Foreskin keratinocyte (primary cell): ENCODE measurements at places on chromosomes 11 and 22.

GRCh38 chr11:111189466-111189865, 56.1 kb upstream of the POU2AF2 start:
- no peak for DNase-seq

GRCh38 chr22:47474464-47474863, 712.0 kb downstream of the TBC1D22A start:
- DNase-seq, result no peak

DNA sequence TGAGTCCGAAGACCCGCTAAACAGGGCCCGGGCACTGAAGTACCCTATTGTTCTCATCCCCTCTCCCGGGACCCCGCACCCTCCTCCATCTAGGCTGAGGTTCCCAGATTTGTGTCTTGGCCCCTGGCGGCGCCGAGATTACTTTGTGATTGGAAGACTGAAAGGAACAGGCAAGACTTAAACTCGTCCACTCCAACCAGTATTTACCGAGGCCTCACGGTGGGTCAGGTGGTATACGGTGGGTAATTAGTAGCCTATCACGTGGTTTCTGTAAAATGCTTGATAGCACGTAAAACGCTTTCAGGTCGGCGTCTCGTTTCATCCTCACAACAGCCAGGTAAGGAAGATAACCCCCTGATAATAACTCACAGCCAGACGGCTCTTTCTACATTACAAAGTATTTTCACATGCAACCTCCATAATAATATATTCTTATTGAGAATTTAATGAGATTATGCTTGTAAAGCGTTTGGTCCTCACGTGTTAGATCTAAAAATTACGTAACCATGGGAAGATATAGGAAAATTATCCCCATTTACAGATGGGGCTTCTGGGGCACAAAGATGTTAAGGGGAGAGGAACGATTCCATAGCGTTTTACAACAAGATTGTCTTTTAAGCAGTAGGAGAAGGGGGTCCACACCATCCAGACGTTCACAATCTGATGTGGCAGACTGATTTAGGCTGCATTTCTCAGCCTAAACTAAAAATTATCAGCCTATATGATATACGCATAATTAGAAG, 642 bp upstream of the PIK3C2A start:
- peak; percentile 69 for DNase-seq

DNA sequence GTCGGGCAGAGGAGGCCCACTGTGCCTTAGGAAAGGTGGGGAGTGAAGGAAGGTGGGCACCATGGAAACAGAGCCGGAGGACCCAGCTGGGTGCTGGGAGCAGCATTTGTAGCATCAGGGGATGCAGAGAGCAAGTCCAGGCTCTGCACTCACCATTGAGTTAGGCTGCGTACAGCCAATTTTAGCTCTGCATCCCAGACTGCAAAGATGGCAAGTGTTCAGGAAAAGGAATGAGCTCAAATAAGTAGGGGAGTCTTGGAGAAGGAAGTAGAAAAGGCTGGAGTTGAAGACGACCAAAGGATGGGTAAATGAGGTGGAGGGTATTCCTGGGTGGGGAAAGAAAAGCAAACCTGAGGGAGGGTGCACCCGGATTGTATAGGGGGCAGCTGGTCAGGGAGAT, 31.6 kb upstream of the ETS1 start:
- DNase-seq, result no peak

- DNase-seq, result peak; percentile 3
These were observed 10.7 kb downstream of the VSIG10L2 start for GRCh38 chr11:125956391-125957134.

DNA sequence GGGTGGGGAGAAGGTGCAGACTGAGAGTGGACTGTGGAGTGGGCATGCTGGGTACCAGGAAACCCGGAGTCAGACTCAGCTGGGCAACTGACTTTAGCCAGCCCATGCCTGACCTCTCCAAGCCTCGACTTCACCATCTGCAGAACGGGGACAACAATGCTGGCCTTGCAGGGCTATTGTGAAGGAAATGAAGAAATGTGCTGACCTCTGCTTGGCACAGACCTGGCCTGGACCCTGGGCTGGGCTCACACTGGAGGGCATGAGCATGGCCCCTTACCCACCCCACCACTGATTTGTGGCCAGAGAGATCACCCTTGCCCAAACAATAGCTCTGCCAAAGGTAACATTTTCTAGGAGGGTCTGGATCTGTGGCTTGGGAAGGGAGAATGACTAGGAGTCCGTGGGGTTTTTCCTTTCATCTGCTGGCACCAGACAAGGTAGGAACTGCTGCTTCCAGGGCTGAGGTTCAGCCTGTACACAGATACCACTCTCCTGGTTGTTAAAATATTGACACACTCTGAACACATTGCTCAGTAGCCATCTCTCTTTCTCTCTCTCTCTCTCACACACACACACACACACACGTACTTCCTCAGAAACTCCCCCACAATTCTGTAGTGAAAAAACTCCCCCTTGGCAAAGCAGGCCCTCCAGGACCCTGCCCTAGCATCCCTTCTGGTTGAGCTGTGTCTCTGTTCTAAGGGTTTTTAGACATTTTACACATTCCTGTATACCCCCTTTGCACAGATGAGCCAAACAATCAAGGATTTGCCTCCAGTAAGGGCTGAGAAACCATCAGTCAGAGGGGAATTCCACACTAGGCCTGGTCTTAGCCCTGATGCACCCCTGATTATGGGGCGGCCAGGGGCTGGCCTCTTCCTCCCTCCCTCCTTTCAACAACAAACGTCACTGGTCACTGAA, 1.0 kb downstream of the MOGAT2 start:
- no peak for DNase-seq

DNA sequence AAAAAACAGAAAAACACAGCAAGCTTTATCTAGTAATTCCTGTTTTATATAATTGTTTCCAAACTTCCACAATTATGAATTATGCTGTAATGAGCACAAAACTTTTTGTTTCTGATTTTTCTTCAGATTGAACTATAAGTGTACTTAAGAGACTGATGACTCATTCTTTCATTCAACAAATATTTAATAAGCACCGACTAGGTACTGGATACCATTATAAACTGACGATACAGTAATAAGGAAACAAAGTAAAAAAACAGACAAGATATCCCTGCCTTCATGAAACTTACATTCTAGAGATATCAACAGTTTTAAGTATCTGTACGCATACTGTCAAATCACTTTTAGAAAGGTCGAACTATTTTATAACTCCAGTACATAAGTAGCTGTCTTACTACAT, 78.6 kb downstream of the ME3 start:
- peak; percentile 28 for DNase-seq

GRCh38 chr11:70068950-70069349, 9.2 kb upstream of the ANO1 start:
- no peak for DNase-seq

- no peak for DNase-seq
These were observed 81.4 kb downstream of the CDKN1C start for GRCh38 chr11:2804189-2804588.

- DNase-seq, result no peak
These were observed 20.9 kb upstream of the NNMT start for GRCh38 chr11:114275280-114275679.

GRCh38 chr11:70043482-70043881, 34.6 kb upstream of the ANO1 start:
- DNase-seq, result no peak

GRCh38 chr11:86625981-86626380, 46.4 kb downstream of the ME3 start:
- no peak for DNase-seq

DNA sequence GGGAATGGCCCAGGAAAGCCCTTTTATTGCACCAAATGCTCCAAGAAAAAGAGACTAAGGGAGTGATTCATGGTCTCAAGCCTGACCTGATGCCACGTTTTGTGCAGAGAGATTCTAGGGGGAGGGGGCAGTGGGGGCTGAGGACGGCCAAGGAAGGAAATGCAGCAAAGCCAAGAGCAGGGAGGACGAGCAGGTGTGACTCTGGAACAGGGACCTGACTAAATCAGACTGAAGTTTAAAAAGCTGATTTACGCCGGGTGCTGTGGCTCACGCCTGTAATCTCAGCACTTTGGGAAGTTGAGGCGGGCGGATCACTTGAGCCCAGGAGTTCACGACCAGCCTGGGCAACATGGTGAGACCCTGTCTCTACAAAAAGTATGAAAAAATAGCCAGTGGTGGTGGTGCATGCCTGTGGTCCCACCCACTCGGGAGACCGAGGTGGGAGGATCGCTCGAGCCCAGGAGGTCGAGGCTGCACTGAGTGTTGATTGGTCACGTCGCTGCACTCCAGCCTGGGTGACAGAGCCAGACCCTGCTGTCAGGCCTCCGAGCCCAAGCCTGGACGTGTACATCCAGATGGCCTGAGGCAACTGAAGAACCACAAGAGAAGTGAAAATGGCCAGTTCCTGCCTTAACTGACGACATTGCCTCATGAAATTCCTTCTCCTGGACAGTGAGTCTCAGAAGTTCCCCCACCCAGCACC, 10.8 kb upstream of the IFITM3 start:
- DNase-seq, result no peak

DNA sequence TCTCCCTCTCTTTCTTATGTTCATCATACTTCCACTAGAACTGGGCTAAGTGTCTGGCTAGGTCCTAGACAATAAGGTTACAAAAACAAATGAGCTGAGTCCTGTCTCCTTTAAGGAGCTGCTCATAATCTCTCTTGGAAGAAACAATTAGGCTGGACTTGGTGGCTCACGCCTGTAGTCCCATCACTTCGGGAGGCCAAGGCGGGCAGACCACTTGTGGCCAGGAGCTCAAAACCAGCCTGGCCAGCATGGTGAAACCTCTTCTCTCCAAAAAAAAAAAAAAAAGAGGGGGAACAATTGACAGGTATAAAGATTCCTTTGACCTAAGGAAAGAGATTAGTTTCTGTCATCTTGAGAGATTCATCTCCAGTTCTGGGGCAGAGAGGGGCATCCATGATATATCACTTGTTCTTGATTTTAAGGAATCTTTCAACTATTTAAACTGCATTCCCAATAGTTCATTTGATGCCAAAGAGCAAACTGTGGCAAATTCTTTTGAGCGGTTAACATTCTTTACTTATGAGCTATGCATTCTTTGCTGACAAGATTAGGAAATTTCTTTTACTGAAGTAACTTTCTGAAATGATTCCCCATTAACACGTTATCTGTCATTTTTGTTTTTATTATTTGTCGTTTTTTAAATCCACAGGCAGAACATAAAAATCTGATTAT, 125.5 kb downstream of the C11orf87 start:
- peak; percentile 50 for DNase-seq

DNA sequence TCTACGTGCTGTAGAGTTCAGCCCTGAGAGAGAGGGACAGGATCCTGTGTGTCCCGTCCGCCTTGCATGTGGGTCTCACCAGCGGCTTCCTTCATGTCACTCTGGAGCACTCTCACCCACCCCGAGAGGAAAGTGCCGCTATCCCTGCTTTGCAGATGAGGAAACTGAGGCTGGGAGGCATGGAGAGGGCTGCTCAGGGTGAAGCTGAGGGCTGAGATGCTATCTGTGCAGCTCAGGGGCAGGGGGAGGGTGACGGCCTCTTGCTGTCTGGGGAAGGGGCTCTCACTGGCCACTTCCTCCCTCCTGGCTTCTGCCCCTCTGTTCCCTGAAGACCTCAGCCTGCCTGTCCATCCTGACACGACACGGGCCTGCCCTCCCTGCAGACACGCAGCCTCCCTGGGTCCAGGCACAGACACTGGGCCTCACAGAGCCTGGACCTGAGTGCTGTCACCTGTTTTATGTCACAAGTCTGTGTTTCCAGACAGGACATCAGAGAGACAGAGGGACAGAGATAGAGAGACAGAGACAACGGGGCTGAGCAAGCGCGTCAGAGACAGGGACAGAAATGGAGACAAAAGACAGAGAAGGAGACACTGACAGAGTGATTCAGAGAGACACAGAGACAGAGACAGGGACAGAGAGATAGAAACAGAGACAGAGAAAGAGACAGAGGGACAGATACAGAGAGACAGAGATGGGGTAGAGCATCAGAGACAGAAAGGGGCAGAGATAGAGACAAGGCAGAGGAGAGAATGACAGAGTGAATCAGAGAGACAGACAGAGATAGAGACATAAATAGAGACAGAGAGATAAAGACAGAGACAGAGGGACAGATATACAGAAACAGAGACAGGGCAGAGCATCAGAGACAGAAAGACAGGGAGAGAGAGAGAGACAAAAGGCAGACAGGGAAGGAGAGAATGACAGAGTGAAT, 53.1 kb downstream of the MCM5 start:
- DNase-seq, result no peak

- DNase-seq, result no peak
These were observed 655.0 kb downstream of the METTL15 start for GRCh38 chr11:28763151-28763550.

- DNase-seq, result no peak
These were observed 103.3 kb upstream of the B3GAT1 start for GRCh38 chr11:134515081-134515960.

DNA sequence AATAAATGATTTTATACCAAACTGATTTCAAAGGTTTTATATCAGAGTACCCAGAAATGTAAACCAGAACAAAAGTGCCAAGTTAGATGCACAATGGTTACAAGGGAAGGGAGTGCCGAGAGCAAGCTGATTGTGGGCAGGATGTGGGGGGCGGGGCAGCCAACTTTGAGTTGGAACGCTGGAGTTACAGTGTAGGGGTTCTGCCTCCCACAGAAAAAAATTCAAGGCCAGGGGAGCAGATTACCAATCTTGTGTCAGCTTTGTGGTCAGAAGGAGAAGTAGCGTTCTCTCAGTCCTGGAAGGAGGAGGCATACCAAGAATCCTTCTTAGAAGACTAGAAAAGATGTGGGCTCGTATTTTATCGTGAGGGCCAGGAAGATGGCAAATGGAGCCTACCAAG, 15.9 kb upstream of the POU2AF2 start:
- no peak for DNase-seq

DNA sequence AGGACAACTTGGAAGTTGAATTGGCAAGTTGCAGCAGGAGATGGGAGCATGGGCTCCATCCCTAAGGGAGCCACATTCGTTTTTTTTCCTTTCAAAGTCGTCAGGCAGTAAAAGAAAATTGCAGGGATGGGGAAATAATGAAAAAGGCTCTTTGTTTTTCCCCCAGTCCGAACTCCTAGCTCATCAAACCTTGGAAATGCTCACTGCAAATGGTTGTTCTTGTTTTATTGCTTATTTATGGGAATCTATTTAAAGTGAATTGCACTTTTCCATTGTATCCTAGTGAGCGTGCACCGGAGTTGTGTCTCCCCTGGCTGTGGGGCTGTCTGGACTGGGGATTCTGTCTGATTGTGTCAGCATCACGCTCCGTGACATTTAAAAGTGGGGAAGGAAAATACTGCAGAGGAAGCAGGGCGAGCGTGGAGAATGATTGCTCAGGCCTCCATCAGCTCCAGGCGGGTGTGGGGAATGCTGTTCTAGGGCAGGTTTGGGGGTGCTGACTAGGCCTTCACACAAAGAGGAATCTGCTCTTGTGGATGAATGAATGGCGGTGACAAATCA, 306.4 kb downstream of the KIRREL3 start:
- no peak for DNase-seq

GRCh38 chr11:86728562-86728961, 56.1 kb upstream of the ME3 start:
- DNase-seq, result no peak

- DNase-seq, result no peak
These were observed 2.4 kb downstream of the WNT11 start for GRCh38 chr11:76203937-76204336.
